Astrocyte (in vitro differentiated cells and primary cell): ENCODE measurements at places on chromosomes 3 and 15.

DNA sequence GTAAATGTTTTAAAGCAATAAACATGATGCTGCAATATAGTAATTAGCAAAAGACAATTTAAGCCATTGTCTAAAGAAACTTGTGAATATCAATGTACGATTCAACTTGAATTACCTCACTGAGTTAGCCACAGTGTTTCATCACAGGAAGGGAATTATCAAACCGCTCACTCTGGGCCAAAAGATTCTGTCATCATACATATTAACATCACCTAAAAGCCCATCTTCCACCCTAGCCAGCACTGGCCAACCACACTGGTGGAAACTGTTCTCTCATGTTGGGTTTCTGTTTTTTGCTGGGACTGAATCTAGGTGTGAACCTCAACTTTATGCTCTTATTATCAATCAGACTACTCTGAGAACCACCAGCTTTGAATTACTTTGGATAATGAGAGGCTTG, 497.7 kb upstream of the THBS1 start:
- peak; percentile 79 for DNase-seq

GRCh38 chr15:71273731-71274447, 158.6 kb downstream of the THSD4 start:
- no peak for DNase-seq

DNA sequence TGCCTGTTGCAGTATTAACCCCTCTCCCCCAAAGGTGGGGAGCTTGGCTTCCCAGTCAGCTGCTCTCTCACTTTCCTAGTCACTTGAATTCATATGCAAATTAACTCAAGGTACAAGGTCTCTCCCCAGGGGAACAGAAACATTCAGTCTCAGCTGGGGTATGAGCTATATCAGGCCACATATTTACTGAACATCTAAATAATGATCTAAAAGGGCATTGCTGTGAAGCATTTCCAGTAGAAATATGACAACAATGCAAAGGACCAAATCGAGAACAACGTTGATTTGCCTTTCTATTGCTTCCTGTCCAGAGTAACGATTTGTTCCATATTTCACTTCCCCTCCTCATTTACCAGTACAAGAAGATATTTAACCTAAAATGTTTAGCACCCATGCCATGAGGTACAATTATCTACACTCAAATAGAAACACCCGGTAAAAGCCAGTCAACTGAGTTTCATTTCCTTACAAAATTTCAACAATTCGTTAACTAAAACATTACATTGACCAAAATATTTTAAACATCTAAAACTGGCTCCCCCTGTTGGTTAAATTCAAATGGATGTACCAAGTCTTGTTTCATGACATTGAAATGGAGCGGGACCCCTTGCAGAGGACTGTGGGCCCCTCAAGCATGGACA, 36.5 kb upstream of the KLHL6 start:
- DNase-seq = no peak

DNA sequence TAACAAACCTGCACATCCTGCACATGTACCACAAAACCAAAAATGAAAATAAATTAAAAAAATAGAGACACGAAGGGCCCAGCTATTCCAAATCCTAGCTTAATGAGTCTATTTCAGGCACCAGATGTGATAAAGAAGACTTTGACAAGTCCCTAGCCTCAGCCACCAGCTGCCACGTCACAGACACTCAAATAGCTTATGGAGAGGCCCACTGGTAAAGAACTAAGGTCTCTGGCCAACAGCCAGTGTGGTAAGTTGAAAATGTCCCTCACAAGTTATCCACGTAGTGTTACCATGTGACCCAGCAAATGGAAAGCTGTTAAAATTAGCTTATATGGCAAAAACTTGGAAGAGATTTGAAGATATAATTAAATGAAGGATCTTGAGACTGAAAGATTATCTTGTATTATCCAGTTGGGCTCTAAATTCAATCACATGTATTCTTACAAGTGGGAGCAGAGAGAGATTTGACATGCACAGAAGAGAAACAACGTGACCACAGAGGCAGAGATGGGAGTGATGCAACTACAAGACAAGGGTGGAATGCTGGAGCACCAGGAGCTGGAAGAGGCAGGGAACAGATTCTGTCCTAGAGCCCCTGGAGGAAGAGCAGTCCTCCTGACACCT, 10.9 kb downstream of the ACSBG1 start:
- no peak for DNase-seq

DNA sequence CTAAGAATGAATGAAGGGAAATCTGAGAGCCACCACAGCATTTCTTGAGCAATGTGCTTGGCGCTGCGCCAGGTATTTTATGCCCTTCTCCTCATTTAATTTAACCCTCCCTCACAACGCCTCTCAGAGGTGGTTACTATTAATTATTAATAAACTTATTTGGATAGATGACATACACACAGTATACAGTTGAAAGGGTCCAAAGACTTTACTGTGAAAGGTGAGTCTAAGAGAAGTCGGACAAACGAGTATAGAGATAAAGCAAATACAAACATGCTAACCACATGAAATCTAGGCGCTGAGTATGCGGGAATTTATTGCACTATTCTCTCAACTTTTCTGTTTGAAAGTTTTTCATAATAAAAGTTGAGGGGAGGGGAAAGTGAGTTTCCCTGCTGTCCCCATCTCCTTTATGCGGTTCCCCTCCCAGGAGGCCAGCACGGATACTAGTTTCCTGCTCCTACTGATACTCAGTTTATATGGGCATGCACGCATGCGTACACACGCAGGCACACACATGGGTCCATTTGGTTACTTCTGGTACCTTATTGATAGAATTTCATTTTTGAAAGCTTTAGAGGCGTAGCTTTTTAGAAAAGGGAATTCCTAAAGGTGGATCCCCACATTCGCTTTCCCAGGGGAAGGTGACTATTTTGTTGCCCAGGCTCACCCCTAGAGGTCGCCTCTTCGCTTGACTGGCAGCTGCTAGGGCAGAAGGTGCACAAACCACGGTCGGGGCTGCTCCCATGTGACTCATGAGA, 28.5 kb upstream of the KCTD6 start:
- DNase-seq = peak; percentile 8

DNA sequence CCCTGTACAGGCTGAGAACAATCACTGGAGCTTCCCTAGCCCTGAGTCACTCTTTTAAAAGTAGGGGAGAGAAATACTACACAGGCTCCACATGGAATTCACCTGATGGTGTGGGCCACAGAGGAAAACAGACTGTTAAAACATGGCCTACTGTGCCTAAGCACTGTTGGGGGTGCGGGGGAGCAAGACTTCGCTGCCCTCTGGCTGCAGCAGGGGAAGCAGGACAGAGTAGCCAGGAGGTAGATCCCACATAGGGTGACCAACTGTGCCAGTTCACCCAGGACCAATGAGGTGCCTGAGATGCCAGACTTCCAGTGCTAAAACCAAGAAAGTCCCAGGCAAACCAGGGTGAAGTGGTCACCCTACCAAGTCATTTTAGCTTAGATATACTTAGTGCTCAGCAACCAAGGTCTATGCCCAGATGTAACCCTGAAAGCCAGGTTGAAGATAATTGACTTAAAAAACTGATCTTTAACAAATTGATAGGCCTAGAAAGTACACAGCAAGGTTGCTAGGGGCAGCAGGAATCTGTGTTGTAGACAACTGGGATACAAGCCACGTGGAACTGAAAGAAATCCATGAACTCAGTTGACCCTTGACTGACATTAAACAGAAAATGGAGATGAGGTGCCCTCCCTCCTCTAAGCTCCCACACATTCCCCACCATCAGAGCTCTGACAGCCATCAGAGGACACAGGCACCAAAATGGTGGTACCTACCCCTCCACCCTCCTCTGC, 344.2 kb upstream of the PPP2R3A start:
- DNase-seq = no peak

DNA sequence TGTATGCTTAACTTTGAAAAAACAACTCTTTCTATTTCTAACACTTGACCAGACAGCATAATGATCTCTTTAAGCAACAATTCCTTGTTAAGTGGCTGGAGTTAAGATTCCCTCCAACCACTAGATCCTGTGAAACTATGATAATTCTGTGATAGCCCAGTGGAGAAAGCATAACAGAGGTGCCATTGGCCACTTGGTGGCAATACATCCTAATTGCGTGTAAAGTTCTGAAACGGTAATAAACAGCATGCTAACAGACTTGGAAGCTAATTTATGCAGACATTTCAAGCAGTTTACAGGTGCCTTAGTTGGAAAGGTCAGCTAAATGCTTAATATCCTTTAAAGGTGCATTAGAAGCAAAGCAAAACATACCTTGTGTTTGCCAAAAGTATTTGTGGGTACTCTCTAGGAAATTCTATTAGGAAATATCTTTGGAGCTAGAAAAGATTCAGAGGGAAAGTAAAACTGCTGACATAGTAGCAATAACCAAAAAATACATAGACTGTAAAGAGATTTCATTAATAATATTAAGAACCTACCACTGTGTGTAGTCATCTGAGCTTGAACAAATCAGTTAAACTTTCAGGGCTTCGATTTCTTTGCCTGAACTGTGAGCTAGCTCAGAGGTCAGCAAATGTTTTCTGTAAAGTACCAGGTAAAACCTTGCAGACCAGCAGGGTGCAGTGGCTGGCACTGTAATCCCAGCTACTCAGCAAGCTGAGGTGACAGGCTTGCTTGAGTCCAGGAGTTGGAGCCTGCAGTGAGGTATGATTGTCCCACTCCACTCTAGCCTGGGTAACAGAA, 19.0 kb upstream of the CSTA start:
- DNase-seq = no peak
